ELR (cell line): ENCODE measurements at places on chromosomes 11 and 22.

DNA sequence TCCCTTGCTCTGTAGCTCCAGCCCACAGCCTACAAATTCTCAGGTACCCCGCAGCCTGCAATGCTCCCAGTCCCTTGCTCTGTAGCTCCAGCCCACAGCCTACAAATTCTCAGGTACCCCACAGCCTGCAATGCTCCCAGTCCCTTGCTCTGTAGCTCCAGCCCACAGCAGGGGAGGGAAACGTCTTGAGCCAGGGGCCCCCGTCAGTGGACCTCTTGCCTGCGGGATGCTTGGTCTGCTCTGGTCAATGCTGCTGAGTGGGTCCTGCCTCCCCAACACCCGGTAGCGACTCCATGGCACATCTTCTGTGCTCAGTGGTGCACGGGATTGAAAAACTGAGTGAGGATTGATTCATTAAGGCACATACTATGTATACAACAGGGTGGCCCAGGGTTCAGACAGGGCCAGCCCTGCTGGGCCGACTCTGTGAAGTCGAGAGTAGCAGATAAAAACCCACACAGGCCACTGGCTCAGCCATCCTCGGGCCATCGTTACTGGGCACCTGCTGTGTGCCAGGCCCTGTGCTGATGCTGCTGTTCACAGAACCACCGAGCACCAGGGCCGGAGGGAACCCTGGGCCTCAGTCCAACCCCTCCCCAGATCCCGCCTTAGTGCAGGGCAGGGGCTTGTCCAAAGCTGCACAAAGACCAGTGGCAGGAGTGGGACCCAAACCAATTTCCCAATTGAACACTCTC, 69.7 kb downstream of the MYO7A start:
- no peak for DNase-seq

- peak; percentile 58 for DNase-seq
Measured at GRCh38 chr11:561148-562003, 606 bp downstream of the RASSF7 start.

DNA sequence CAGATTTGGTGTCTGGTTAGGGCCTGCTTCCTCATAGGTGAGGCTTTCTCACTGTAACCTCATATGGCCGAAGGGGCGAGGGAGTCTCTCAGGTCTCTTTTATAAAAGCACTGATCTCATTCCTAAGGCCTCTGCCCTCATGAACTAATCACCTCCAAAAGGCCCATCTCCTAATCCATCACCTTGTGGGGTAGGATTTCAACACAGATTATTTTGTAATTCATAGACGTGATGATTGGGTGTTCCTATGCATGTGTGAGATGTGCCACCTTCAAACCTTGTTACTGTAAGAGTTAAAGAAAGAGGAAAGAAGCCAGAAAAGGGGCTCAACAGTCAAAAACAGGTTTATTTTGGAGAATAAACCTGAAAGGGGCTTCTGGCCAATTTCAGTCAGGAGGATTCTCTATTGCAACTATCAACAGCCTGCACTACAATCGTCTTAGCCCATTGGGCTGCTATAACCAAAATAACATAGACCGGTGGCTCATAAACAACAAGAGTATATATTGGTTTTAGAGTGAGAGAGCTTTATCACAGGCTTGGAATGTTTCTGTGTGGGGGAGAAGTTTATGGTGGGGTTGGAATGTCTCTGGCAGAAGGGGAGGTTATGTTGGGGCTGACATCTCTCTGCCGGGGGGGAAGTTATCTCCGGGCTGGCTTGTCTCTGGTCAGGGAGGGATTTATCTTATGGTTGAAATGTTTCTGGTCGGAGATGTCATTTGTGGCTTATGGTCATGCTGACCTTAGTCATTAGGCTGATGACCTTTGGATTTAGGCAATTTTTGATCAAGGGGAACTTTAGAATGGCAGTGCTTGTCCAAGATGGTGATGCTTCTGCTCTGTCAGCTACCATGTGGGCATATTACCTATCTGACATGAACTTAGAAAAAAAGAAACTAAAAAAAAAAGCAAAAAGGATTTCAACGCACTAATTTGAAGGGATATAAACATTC, 35.1 kb downstream of the CSF2RB start:
- peak; percentile 15 for DNase-seq

DNA sequence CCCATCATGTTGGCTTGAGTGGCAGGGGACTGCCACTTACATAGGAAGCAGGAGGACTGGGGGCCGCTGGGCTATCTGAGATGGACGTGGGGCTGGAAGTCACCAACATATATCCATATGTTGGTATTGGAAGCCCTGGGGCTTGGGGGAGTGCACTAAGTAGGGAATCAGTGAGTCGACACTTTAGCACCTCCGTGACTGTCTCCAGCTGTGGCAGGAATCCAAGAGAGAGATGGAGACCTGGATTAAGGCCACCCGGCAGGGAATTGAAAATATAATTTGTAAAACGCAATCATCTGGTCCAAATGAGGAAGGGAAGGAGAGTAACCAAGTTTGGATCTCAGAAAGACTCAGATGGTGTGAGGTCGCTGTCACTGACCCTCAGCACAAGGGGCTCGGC, 68.4 kb downstream of the ELFN2 start:
- peak; percentile 35 for DNase-seq

DNA sequence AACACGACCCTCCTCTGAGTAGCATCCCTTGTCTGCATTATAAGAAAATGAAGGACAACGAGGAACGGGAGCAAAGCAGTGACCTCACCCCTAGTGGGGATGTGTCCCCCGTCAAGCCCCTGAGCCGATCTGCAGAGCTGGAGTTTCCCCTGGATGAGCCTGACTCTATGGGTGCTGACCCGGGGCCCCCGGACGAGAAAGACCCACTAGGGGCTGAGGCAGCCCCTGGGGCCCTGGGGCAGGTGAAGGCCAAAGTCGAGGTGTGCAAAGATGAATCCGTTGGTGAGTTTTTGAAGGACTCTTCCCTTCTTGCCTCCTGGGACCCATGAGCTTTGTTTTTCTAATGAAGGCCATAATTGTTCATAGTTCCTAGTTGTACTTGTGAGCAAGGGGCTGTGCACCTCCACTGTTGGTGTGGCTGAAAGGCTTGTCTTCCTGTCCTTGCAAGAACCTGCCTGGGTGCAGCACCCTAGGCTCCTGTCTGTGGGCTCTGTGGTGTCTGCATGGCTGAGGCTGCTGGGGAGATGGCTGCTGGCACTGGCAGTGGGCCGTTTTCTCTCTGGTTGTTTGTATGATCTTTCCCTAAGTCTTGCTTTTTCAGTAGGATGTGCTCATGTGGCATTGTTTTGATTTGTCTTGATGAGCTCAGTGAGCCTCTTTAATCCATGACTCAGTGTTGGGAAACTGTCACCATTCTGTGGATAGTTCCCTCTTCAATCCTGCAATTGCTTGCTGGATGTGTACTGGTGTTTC, 10.1 kb downstream of the DGCR8 start:
- peak; percentile 46 for DNase-seq
